ENCODE measurements at places on chromosomes 12 and 14.

GRCh38 chr14:99006276-99006675 is 265.7 kb downstream of the BCL11B start:
- DNase-seq = no peak

DNA sequence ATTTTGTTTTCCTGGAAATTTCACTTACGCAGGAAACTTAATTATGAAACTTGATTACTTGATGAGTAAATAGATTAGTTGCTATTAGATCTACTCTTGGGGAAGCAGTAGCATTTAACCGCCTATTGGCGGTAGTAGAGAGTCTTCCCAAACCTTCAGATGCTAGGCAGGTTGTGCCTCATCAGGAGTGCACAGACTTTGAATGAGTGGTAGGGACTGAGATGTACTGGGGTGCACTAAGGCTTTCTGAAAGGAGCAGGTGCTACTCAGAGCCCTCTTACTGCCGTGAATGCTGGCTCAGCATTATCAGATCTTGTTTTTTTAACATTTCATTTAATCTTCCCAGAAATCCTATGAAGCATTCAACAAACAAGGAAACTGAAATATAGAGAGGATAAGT is 7.7 kb downstream of the GATC start:
- peak; percentile 45 for DNase-seq

- no peak for DNase-seq
These were observed 125.0 kb downstream of the ARMH4 start for GRCh38 chr14:58026967-58027366.

DNA sequence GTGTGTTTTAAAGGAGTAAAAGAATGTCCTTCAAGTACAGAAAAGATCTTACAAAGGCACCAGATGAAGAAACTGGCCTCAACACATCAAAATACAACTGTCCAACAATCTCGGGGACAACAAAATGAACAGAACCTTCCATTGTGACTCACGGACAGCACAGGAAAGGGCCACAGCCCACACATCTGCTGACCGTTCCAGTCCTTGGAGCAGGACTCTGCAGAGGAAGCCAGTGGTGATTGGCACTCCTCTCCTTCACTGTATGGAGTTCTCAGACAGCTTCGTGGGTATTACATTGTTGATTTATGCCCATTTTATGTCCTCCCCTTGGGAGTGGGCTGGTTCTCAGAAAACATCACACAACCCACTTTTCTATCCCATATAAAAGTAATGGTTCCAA is 32.5 kb upstream of the TC2N start:
- no peak for DNase-seq

DNA sequence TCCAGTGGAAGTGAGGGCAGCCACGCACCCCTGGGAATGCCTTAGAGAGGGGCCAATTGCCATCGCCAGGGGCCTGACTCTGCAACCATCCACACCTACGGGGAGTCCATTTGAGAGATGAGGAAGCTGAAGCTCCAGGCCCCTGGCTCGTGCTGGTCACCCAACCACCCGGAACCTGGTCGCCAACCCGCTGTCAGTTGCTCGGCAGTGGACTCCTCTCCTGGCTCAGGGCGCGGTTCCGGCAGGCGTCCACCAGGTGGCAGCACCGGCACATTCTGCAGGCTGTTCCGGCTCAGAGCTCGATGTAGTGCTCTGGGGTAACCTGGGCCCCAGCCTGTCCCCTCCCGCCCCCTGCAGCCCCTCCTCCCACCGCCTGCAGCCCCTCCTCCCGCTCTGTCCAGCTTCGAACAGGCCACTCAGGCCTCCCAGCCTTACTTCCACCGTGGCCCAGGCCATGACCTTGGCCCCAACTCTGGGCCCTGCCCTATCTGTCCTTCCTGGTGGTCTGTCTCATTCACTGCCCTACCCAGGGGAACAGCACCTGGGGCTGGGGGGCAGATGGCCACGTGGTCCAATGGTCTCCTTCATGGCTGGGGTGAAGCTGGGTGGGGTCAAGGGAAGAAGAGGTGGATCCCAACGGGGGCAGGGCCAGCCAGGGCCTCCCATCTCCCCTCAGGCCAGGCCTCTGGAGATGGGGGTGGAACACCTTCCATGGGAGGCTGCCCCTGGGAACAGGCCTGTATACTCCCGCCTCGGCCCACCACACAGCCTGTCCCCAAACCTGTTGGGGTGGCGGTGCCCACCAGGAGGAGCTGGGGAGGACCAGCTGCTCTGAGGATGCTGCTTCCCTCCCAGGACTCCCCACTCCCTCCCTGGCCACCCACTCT is 15.7 kb downstream of the SIVA1 start:
- DNase-seq = peak; percentile 91

GRCh38 chr14:91065266-91065665 is 4.8 kb upstream of the RPS6KA5 start:
- DNase-seq = no peak
